D721Med (cell line): ENCODE measurements at places on chromosomes 2 and 18.

GRCh38 chr18:55153346-55153745 is 194.1 kb upstream of the CCDC68 start:
- no peak for DNase-seq

DNA sequence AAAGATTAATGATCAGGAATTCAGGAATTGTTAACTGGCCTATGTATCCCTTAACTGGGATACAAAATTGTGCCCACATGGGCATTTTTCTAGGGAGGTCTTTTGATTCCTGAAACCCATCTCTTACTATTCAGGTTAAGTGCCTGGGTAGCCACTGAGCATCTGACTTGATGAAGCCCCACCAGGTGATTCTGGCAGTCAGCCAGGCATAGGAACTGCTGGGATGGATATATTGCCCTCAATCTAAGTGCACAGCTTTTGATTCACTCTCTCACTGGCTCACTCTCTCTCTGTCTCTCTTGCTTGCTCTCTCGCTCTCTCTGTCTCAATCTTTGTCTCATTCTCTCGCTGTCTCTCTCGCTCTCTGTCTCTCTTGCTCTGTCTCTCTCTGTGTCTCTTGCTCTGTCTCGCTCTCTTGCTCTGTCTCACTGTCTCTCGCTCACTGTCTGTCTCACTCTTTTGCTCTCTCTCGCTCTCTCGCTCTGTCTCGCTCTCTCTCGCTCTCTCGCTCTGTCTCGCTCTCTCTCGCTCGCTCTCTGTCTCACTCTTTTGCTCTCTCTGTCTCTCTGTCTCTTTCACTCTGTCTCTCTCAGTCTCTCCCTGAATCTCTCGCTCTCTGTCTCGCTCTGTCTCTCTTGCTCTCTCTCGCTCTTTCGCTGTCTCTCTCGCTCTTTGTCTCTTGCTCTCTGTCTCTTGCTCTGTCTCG is 22.3 kb downstream of the INPP1 start:
- no peak for DNase-seq

DNA sequence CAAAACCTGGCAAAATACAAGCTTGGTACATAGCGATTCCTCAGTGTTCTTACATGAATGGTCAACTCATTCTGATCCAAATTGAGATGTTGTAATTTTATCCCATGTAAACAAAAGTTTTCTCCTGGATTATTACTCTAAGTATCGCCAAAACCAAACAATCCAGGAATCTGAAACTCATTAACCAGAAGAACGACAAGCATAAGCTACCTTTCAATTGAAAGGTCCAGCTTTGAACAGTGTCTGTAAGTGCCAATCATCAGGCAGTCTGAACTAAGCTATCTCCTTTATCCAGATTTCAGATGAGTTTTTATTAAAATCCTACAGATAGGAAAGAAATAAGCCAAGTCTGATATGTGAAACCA is 2.4 kb downstream of the MEX3C start:
- DNase-seq: no peak

GRCh38 chr2:99354070-99354469 is 16.9 kb downstream of the EIF5B start:
- DNase-seq: no peak

DNA sequence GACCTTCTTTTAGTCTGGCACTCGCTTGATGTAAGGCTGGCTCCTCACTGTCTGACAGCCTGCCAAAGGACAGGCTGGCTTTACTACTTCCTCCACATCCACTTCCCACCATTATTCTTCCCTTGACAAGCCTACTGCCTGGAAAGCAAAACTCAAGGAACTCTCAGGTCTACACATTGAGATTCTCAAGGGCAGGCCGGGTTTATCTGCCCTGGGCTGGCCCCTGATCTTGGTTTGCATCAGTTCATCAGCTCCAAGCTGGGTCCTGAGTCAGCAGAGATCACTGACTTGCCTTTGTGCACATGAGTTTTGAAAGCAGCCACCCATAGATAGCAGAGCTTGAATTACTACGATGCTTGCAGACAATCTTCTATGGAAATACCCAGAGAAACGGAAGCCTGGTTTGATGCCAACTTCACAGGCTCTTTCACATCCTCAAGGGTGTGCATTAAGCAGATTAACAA is 53.9 kb downstream of the KCTD18 start:
- no peak for DNase-seq

GRCh38 chr18:56373601-56374000 is 264.8 kb downstream of the TXNL1 start:
- DNase-seq: no peak

DNA sequence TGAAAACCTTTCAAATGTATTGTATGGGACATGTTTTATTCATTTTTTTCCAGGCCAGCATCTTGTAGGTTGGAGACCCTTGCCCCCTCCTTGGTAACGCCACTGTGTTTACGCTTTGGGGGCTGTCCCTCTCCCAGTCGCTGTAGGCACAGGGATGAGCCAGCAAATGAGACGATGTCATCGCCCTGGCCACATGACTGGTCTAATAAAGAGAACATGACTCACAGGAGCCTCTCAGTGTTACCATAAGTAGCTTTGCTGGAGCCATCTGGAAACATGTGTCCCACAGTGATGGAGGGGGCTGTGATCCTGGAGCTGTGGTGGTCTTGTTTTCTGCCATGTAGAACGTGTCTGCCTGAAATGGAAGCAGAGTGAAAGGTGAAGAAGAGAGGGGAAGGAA is 78.9 kb downstream of the CD8B2 start:
- no peak for DNase-seq

GRCh38 chr2:156385242-156385641 is 50.9 kb upstream of the GPD2 start:
- no peak for DNase-seq

- DNase-seq: no peak
Observed at GRCh38 chr2:19866771-19867170, 35.0 kb downstream of the TTC32 start.

- DNase-seq: no peak
Observed at GRCh38 chr18:35979112-35979511, 6.6 kb downstream of the RMP24 start.
